CD4-positive, alpha-beta T cell treated with Interleukin-15 for 4 hours (primary cell): ENCODE measurements at places on chromosomes 2 and 18.

DNA sequence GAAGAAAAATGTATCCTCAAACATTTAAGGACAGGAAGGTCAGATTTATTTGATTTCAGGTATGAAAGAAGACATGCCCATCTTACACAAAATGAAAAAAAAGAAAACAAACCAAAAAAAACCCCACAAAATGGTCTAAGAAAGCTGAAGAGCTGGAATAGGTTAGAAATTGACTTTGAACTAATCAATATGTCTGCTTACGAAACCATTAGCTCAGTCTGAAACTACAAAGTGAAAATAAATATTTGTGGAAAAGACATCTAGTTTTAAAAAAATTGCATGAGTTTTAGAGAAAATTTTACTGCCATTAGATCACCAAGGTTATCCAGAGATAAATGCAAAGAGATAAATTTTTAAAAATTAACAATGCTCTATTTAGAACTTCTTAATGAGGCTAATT is 125.3 kb downstream of the TMEFF2 start:
- no peak for DNase-seq

DNA sequence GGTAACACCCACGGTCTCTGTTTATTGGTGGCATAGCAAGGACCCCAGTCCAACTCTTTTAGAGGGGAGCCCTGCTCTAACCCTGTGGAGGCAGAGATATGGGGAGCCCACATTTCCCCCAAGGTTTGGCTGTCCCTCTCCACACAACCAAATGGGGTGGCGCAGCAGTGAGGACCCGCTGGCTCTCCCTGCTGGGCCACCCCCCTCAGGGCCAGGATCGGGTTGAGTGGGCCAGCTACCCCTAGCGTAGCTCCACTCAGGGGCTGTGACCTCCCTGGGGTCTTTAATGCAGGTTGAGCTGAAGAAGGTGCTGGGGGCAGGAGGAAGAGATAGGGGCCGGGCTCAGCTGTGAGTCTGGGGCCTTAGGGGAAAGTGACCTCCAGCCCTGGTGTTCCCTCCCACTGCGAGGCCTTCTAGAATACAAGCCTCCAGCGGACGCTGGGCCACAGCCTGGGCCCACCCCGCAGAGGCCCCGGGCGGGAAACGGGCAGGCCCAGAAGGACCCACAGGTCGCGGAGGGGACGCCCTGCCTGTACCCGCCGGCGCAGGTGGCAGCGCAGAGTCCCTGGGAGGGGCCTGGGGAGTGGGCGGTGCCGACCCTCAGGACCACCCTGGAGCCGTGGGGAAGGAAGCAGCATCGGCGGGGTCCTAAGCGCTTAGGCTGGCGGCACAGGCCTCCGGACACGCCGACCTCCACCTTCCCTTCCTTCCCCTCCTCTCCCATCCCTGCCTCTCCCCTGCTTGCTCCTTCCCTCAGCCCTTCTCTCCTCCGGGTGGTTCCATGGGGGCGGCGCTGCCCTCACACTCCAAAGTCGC is 9.6 kb downstream of the CROCC2 start:
- DNase-seq, result no peak

DNA sequence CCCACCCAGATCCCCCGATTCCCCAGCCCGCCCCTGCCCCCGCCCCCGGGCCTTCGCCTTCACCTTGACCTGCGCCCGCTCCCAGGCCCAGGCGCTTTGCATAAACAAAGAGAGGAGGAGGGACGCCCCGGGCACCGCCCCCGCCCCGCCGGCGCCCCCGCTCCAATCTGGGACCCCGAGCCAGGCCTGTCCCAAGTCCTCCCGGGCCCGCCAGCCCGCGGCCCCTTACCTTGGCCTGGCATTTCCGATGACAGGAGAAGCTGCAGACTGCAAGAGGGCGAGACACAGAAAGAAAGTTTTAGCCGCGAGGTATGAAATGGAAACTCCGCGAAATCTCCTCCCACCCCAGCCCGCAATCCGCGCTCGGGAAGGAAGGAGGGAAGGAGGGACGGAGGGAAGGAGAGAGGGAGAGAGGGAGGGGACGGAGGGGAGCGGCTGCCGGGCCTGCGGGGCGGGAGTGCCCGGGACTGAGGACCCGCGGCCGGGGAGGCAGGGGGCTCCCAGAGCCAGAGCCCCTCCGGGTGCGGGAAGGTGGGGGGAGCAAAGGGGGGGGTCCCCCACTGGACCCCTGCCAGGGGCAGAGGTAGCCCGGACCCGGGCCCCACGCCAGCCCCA is 24.2 kb downstream of the TNS1 start:
- DNase-seq, result no peak

- DNase-seq, result no peak
Measured at GRCh38 chr18:27704736-27705361, 472.1 kb downstream of the CDH2 start.

DNA sequence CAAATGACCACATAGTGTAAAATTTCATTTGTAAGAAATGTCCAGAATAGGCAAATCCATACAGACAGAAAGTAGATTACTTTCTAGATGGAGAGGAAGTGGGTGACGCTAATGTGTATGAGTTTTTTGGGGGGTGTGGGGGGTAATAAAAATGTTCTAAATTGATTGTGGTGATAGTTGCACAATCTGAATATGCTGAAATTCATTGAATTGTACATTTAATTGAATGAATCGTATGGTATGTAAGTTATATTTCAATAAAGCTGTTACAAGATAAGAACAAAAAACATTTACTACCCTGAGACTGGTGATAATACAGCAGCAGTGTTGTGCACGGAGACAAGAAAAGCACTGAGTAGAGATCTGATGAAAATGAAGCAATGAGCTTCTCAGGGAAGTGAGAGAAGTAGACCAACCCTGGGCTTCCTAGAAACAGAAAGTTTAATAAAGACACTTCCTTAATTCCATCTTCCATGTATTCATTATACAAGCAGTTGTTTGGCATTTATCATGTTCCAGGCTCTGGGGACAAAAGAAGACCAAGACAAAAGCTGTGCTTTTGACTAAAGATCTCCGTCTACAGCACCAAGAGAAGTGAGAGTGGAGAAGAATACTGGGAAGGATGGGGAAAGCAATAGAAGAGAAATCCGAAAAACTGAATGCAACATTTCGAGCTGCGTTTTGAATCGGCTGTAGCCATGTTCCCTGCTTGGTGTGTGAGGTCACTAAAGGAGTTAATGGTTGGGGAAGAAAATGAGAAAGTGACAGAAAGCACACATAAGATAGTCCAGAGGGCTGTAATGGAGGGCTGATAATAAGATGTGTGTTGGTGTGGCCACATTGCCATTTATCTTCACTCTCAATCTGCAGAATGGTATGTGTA is 1.8 kb upstream of the PDE11A start:
- no peak for DNase-seq

GRCh38 chr2:138010890-138011289 is 46.6 kb downstream of the HNMT start:
- no peak for DNase-seq

DNA sequence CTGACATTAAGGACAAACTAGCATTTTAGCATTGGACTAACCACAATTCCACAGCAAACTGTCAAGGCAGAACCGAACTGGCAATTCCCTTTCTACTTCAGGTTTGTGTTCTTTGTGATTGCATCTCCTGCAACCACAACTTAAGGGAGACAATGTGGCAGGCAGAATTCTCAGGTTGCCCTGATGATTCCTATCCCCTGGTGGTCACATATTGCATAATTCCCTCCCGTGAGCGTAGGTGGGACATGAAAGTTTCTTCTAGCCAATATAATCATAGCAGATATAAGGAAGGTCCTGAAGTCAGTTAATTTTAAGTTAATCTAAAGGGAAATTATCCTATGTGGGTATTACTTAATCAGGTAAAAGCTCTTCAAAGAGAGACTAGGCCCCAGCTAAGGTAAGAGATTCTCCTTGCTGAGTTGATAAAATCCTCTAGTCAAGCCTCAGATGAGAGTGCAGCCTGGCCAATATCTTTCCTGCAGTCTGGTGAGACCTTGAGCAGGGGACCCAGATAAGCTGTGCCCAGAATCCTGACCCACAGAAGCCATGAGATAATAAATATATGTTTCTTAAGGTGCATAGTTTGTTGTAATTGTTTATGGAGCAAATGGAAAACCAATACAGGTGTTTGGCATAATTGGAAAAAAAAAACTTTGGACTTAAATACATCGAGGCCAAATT is 45.9 kb upstream of the TNP1 start:
- DNase-seq, result no peak

DNA sequence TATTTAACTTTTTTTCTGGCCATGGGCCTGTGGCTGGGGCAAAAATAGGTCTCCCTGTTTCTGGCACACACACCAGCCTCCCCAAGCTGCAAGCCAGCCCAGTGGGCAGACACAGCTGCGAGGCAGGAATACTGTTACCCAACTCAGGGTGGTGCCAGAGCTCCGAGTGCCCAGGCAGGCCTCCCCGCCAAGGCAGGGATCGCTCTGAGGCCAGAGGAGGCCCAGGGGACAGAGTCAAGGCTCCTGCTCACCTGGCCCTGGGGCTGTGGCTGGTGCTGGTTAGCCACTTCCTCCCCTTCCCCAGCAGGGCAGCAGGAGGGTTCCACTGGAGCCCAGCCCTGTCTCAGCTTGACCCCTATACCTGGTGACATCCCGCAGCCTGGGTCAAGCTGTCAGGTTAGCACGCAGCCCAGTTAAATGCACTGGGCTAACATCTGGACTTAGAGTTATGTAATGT is 67.1 kb upstream of the EPAS1 start:
- DNase-seq, result no peak

DNA sequence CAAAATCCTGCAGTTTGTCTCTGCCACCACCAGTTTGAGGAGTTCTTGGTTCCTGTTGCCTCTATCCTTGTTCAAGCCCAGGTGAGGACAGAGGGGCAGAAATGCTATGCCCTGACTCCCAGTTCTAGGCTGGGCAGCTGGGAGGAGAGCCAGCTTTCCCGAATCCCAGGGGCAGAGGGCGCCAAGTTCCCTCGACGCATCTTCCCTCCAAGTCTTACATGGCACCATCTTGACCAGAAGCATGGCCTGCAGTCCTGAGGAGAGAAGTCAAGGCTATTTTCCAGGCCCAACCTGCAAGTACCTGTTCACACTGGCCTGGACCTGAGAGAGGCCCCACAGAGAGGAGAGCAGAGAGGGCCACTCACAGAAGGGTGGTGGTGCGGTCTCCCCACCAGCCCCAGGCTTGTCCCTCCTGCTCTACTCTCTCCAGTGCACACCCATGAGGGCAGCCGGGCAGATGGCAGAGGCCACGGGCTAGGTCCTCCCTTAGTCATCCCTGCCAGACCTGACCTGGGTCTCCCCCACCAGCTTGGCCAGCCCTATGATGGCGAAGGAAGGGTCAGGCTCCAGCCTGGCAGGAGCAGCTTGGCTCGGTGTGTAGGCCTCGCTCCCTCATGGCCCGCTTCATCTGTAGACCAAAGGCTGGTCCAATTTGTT is 115.7 kb upstream of the MSTN start:
- no peak for DNase-seq

DNA sequence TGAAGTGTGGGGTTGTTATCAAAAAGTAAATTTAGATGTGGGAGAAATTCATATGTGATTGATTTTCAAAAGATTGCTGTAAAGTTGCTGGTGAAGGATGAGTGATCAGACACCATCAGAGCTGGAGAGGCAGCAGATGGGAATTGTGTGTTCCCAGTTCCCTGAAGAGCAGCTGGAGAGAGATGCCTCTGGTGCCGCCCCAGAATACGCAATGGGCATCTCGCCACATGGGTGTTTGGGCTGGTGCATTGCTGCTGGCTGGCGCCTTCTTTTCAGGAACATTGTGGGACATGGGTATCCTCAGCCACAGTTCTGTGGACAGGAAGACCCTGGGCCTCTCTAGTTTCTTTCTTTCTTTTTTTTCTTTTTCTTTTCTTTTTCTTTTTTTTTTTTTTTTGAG is 11.9 kb downstream of the ATG4B start:
- DNase-seq, result no peak

GRCh38 chr18:33062834-33063364 is 290.1 kb upstream of the KLHL14 start:
- no peak for DNase-seq

DNA sequence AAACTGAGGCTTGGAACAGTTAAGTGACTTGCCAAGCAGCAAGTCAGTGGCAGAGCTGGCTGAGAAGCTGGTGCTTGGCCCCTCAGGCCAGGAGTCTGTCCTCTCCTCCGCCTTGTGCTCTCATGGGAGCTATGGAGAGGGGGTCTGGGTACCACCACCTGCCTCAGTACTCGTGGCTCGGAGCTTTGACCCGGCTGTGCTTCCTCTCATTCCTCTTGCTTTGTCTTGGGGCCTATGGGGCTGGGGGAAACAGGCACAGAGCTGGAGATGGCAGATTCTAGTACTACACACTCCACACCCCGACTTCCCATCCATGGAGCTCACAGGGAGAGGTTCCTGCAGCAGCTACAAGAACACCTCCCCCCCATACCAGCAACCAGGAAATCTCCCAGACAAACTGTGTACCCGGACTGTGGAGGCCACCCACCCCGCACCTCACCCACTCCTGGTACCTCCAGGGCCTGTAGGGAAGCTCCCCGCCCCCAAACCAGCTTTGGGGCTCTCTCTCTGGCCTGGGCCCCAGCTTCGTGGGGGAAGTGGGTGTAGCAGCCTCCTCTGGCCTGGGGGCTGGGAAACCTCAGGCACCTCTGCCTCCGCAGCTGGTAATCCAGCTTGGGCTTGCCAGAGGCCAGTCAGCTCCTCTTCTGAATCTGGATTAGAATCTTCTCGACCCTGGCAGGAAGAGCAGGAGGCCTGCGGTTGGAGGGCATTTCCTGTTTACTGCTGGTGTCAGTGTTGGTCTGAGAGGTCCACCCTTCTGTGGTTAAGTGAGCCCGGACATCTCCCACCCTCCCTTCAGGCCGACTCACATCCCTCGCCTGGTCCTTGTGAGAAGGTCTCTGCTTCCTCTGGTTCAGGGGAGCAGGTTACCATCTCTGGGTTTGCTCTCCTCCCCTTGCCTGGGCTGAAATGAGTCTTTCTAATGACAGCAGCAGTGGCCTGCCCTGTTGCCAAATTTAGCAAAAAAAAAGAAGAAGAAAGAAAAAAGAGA is 22.3 kb upstream of the RHOB start:
- no peak for DNase-seq

DNA sequence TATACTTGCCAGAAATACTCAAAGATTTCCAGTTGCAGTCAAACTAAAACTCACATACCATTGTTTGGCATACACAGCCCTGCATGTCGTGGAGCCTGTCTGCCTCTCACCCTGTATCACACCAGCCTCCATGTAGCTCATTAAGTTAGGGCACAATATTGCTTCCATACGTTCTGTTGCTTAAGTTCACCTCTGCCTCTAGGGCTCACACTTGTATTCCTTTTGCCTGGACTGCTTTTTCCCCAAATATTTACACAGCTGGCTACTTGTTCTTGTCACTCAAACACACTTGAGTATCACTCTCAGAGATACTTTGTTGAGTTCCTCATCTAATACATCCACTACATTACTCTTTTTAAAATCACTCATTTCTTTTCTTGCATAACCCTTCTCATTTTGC is 83.1 kb downstream of the PTH2R start:
- DNase-seq, result no peak

DNA sequence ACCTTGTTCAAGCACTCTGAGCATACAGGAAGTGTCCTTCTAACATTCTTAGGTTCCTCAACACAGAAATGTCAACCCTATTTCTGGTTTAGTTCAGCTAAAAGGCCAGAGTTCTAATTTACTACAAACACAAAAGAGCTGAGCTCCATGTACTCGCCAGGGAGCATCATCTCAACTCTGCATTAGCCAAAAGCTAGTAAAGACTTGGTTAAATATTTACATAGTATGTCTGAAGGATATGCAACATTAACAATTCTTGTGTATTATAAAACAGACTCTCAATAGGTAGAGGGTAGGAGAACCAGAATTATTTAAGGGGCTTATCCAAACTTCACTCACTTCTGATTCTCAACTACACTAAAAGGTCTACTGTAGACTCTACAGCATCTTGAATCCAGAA is 154.6 kb downstream of the THADA start:
- no peak for DNase-seq

- DNase-seq, result no peak
Measured at GRCh38 chr2:168363347-168364092, 92.6 kb upstream of the CERS6 start.
